CD4-positive, alpha-beta memory T cell (primary cell): ENCODE measurements at places on chromosomes 1 and 21.
A peak's percentile ranks its signal among the peaks of the same experiment; 100 is the strongest.

DNA sequence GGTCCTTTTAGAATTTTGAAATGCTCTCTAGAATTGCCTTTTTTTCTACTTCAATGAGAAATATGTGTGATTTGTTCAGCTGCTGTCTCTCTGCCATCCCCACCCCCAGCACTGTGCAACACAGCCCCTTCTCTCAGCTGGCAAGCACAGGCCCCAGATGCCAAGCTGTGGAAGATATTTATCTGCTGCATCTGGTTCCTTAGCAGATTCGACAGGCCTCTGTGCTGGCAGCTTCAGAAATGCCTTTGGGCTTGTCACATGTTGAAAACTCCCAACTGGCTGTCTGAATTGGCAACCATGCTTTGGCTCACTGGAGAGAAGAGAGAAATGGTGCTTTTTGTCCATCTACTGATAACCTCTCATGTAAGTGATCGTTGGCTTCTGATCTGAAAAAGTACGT lies 206.7 kb upstream of the C1orf87 start:
- no peak overlapping the region for H3K4me3 ChIP-seq
- no peak overlapping the region for H3K27ac ChIP-seq
- H3K4me1 ChIP-seq: peaks cover 11% of the 10 kb centered on the region
- no peaks in the 10 kb centered on the region for H3K27me3 ChIP-seq
- no peak for DNase-seq

DNA sequence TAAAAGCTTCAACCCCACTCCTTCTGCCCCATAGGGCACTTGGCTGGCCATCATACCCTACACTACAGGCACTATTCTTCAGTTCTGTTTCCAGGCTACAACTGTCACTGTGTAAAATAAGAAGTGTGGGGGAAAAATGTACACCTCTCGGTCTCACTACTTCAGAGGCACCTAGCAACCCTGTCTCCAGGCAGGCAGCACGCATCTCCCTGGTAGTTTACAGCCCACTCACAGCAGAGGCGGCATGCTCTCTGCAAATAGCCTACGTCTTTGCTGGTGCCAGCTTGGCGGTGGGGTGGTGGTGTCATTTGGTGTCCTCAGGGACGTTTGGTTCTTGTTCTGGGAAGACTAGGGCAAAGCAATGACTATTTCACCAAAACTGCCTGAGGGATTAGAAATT lies 48.2 kb upstream of the BTG3 start:
- H3K27ac ChIP-seq: no peak overlapping the region
- no peak overlapping the region for H3K4me3 ChIP-seq
- H3K4me1 ChIP-seq: no peaks in the 10 kb centered on the region
- no peaks in the 10 kb centered on the region for H3K36me3 ChIP-seq

- H3K36me3 ChIP-seq: no peaks in the 10 kb centered on the region
- H3K4me1 ChIP-seq: no peaks in the 10 kb centered on the region
- H3K27me3 ChIP-seq: no peaks in the 10 kb centered on the region
- DNase-seq: no peak
Observed at GRCh38 chr1:12554521-12555305, 63.3 kb downstream of the DHRS3 start.

DNA sequence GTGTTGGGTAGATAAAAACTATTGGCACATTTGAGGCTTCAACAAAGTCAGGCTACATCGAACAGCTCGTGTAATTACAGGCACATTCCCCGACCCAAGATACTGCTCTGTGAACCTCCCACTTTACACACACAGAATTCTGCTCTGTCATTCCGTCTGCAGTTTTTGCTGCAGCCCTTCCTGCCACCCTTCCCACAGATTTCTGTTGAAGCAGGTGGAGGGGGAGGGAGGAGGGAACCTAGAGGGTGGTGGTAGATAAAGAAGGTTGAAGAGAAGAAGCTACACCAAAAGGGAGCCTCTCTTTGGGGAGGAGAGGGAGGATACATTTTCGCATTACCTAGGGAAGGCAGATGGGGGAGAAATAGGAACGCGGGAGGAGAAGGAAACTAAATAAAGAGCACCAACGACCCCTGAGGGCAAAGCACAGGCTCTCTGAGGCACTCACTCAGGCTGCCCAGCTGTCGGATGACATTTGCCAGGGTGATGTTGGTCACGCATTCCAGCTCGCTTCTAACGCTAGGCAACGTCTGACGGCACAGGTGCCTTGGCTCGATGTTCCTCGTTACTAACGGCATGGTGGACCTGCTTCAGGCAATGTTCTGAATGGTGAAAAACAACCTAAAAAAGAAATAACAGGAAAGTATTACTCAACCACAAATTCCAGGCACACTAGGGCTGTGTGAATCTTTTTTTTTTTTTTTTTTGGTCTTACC lies 36.0 kb downstream of the GPR3 start:
- H3K4me1 ChIP-seq: peaks cover 86% of the 10 kb centered on the region
- H3K27ac ChIP-seq: peak overlapping the region; percentile 16
- no peaks in the 10 kb centered on the region for H3K27me3 ChIP-seq
